ENCODE measurements at places on chromosomes 1 and 21.

DNA sequence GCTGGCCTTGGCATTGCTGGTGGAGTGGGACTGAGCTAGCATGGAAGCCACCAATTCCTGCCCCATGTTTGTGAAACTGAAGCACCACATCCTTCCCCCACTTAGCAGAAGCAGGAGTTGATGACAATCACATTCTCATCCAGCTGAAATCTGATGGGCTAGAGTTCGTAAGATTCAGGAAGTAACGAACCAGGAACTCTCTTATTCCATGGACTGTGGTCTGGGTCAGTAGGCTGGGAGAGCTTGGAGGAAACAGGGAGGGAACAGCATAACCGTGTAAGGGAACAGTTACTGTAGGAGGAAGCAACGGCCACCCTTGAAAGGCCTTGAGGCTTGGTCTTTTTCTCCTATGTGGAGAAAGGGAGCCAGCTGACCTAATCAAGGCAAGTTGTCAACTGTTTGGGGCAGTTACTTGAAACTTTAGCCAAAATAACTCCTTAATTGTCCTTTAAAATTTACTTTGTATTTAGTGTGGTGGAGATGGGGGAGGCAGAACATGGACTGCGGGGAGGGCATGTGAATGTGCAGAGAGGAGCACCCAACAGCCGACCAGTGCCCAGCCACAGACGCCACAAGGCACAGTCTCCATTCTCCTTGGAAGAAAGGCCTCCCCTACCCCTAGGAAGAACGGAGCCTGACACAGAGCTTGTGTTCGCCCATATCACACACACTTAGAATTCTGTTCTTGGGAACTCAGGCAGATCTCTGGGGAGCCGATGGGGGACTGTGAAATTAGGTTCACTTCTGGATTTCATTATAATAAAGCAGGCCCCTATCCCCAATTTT, 2.0 kb upstream of the COQ8A start:
- H3K36me3 ChIP-seq = peaks cover 8% of the 10 kb centered on the region
- no peak for DNase-seq
- H3K27ac ChIP-seq = peak overlapping the region; percentile 91

DNA sequence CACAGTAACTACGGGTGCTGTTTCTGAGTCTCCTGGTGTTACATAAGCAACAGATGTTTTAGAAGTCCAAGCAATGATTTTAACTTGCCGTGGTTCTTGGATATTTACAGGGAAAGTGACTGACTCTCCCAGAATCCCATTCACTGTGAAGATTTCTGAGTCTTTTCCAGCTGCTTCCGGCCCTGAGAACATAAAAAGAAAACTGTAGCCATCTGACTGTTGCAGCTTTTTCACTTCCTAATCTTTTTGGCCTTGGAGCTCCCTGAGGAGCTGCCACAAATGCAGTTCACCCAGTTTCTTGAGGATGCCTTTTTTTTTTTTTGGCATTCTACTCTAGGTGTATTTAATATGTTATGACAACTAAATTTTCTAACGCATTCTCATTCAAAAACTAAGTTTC, 13.7 kb downstream of the CD84 start:
- H3K4me3 ChIP-seq = no peak overlapping the region
- H3K27ac ChIP-seq = no peak overlapping the region
- no peaks in the 10 kb centered on the region for H3K36me3 ChIP-seq
- DNase-seq = no peak
- H3K4me1 ChIP-seq = no peaks in the 10 kb centered on the region

GRCh38 chr1:24155011-24155782, 12.3 kb upstream of the IL22RA1 start:
- peak overlapping the region; percentile 59 for H3K27ac ChIP-seq
- peaks cover 20% of the 10 kb centered on the region for H3K4me1 ChIP-seq
- H3K27me3 ChIP-seq = no peaks in the 10 kb centered on the region
- no peak overlapping the region for H3K4me3 ChIP-seq

DNA sequence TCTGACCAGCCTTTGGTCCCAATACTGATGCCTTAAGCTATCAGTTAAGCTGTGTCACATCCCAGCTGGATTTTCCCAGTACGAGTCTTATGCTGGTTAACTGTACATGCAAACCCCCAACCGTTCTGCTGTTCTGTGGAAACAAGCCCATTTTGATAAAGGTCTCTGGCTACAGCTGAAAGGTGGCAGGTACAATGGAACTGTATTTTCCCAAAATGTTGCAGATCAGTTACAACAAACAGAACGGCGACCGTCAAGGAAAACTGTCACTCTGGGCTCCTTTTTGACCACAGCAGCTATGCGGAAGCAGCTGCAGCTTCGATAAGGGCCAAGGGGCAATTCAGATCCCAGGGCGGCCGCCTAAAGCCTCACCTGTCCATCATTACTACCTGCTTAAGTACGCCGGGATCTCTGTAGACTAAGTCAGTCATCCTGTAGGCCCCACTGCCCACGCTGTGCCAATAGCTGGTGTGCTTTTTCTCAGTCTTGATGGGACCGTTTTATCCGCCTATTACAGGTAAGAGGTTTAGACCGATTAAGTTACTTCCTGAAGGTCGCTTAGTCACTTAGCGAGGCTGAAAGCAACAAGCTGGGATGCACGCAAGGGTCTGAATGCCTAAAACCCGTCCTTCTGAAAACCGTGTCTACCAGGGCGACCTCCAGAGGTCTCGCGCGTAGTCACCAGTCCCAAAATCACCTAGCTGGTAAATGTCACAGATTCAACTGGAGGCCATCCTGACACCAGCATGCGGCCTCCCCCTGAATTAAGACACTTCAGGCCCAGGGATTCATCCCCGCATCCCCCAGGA, 11.1 kb upstream of the RAB42 start:
- peaks cover 27% of the 10 kb centered on the region for H3K4me1 ChIP-seq
- peaks cover 26% of the 10 kb centered on the region for H3K36me3 ChIP-seq
- DNase-seq = no peak
- peak overlapping the region; percentile 93 for H3K4me3 ChIP-seq
- H3K27ac ChIP-seq = peak overlapping the region; percentile 97

- H3K4me1 ChIP-seq = peaks cover 16% of the 10 kb centered on the region
- no peaks in the 10 kb centered on the region for H3K27me3 ChIP-seq
- no peak for DNase-seq
- no peaks in the 10 kb centered on the region for H3K36me3 ChIP-seq
Measured at GRCh38 chr1:147504801-147505311, 36.4 kb upstream of the BCL9 start.

GRCh38 chr1:15351310-15351709, 58.4 kb upstream of the EFHD2 start:
- H3K4me1 ChIP-seq = peaks cover 16% of the 10 kb centered on the region
- no peak overlapping the region for H3K27ac ChIP-seq
- H3K4me3 ChIP-seq = no peak overlapping the region

Measured in type B pancreatic cell (in vitro differentiated cells).